Activated T-helper 1 cell treated with Interleukin-2 at 50 U/mL for 16 hours (primary cell): ENCODE measurements at places on chromosomes 5 and 9.

DNA sequence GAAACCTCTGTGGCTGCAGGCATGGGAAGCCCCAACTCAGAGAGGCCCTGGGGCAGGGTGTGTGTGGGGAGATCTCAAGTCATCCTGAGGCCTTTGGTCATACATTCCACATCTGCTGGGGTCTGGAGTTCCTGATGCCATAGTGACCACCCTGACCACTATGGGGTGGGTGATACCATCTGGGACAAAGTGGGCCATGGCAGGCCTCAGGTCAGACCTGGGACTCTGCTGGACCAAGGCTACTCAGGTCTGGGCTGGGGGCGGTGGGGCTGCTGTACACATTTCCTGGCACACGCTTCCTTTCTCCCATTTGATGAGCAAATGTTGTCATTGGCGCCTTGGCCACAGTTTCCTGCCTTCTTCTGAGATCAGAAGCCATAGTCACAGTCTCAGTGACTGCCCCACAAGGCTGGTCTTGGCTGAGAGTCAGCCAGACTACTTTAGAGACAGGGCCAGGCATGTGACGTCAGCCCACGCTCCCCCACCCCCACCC lies 15.1 kb upstream of the ACSL6 start:
- DNase-seq, result no peak

DNA sequence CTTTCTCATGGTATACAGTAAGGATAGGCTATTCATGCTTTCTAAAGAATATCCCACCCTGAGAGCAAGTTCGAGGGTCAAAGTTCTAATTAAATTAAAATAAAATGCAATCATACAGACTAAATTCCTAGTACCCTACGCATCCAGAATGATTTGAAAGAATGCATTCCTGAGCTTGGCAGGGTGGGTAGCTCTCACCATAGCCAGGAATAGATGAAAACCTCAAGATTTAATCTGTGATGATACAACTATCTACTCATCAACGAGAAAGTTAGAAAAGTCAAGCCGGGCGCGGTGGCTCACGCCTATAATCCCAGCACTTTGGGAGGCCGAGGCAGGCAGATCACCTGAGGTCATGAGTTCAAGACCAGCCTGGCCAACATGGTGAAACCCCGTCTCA lies 32.3 kb downstream of the SERINC5 start:
- no peak for DNase-seq

DNA sequence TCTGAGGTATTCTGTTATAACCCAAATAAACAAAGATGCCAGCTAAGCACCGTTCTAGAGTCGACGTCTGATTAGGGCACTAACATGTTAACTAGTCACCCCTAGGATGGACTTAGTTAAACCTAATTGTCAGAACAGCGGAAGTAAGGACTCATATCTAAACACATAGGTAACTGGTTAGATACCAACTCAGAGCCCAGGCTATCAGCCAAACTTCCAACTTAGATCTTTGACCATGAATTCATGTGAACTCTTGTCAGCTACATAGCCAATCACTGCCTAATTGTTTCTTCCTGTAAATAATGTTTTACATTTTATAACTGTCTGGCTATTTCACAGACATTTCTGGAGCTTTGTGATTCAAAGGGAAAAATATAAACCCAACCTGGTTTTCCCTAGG lies 84.3 kb upstream of the DHFR start:
- no peak for DNase-seq

DNA sequence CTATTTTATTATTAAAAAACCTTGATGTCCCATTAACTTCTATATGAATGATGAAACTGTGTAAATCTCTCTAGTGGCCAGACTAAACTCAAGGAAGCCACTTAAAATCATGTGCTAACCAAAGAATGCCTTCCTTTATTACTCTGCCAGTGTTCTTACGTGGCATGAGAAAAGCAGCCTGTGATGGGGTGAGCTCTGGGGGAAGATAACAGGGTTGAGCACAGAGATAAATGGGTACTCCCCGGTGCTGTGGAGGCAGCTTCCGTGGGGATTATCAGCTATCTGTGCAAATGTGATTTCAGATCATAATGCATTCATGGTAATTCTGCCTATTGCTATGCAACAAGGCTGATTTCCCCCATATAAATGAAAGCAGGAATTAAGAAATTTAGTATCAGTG lies 181.3 kb downstream of the CAVIN4 start:
- DNase-seq, result no peak

DNA sequence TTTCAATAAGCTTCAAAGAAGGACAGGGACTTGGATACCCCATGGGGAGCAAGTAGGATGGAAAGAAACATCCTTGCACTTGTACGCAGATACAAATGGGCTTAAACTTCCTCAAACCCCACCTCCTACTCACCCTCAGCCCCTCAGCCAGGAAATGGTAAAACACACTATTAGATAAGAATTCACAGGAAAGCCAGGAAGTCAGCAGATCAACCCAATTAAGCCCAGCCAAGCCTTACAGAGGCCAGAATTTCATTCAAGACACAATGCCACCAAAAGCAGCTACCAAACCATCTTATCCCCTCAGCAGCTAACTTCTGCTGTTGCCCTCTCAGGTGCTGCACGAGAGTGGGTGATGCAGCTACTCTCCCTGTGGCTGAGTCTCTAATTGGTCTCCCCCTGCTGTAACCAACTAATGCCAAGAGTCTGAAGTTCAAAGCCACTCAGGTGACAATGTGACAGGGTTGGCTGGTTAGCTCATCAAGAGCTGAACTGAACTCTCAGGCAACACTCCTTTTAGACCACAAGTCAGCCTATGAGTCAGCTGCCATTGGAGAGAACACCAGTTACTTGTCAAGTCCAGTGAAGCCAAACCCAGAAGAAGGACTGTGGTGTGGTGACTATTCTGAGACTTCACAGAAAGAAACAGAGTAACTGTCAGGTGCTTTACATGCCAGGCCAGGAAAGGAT lies 201.9 kb downstream of the ZNF608 start:
- no peak for DNase-seq

GRCh38 chr5:1065143-1065750 lies 46.6 kb downstream of the SLC12A7 start:
- no peak for DNase-seq

DNA sequence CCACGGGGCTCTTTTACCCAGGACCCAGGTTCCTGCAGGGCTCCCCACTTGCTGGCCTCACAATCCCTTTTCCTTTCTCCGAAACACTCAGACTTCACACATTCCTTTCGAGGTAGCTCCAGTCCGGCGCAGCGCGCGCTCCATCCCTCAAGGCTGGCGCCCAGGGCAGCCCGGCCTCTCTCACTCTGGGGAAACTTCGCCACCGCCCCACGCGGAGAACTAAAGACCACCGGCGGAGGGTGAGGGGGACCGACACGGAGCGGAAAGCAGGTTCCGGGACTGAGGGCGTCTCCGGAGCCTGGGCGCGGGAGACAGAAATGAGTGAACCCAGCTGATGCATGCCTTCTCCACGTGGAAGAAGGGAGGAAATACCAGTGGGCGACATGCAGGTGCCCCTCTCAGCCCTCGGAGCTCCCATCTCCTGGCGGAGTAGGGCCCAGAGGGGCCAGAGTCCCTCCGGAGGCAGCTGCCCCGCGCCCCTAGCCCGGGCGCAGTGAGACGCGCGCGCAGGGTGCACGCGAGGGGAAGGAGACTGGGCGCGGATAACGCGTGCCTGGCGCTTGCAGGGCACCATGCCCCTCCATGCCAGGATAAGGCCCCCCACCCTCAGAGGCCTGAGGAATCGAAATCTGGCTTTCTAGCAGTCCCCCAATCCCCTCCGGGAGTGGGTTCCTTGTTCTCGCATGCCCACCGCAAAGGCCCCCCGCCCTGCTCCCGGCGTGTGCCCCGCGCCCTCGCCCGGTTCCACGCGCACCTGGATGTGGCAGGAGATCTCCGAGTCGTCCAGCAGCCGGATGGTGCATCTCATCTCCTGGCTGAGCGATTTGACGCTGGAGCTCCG lies 650 bp downstream of the FRMD3 start:
- no peak for DNase-seq
